ENCODE measurements at places on chromosomes 4 and X.

GRCh38 chr4:116539744-116540143 is 545.6 kb downstream of the TRAM1L1 start:
- DNase-seq: no peak

GRCh38 chr4:28248269-28248668 is 1387.6 kb downstream of the STIM2 start:
- no peak for DNase-seq

DNA sequence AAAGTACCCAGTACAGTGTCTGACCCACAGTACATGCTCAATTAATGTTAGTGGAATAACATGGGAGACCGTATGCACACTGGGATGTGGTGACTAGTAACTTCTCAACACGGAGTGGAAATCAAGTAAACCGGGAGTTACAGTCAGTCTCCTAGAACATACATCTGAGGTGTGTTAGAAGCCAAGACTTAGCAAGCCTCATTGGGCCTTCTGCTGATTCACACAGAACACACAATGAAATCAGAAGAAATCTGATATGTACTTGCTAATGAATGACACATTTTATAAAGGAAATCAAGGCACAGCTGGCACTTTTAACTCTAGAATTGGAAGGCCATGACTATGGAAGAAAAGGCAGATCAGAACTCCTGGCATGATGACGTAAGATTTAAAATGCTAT is 13.0 kb downstream of the TRAPPC2 start:
- no peak for DNase-seq

- no peak for DNase-seq
Observed at GRCh38 chrX:94424456-94424855, 750.5 kb downstream of the FAM133A start.

DNA sequence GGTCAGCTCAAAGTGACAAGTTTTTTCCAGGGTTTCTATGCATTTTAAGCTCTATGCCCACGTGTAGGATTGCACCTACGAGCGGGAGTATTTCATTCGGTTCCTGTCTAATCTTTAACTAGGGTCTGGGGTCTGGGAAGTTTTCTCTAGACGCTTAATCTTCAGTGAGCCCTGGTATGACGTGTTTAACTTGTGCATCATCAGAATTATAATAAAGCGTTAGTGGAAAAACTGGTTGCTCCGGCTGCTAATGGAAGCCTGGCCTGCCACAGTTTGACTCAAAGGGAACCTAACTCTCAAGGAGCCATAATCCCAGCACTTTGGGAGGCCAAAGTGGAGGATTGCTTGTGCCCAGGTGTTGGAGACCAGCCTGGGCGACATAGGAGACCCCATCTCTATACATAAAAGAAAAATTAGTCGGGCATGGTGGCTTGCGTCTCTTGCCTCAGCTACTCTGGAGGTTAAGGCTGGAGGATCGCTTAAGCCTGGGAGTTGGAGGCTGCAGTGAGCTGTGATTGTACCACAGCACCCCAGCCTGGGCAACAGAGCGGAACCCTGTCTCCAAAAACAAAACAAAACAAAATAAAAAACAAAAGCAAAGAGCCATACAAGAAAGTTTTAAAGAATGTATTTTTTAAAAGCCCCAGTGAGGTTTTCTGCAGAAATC is 30.2 kb downstream of the ARSD start:
- DNase-seq: no peak

DNA sequence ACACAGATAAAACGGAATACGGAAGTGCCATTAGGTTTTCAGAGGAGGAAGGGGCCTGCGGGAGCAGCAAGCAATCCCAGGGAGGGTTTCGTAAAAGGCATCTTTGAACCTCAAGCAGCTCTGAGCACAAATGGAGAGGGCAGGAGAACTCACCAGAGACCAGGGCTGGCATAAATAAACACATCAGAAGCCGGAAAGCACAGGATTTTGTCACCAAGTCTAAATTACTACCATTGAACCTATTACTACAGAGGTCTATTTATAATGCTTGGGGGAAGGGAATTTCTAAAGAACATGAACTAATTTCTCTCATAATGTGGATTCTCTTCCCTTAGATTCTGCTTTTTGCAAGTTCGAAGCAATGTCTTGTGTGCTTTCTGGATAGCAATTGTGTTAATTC is 39.6 kb upstream of the MBTPS2 start:
- no peak for DNase-seq

- DNase-seq: no peak
Observed at GRCh38 chr4:125688841-125689240, 374.1 kb downstream of the FAT4 start.

GRCh38 chrX:149157976-149158375 is 347.1 kb downstream of the IDS start:
- no peak for DNase-seq

- no peak for DNase-seq
Observed at GRCh38 chrX:67953658-67954057, 409.8 kb downstream of the AR start.

DNA sequence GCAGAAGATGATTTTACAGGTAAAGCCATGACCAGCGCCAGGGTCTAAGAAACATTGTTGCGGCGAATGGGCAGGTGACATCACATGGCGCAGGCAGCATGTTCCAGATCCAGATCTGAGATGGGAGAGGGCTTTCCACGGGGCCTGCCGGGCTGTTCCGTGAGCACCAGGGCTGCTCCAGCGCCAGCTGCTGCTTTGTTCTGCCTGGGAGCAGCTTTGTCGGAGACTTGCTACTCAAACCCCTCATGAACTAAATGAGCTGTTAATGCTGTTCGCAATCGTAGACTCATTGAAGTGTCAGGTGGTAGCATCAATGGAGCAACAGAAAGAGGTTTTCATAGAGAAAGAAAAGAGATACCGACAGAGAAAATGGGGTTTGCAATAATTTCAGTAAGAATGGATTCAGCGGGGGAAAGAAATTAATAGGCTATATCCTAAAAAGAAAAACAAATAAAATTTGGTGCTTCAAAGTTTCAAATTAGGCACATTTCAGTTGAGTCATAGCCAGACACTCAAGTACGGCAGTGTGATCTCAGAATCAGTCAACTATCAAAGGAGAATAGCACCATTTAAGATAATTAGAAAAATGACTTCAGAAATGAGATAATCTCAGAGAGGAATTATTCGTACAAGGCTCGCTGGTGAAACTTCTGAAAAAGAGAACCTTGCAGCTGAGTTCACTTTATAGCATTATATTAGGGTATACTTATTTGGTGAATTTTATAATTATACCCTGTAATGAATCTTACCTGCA is 23.9 kb downstream of the SORBS2 start:
- no peak for DNase-seq

GRCh38 chr4:93436000-93436626 is 392.4 kb upstream of the ATOH1 start:
- no peak for DNase-seq

- DNase-seq: no peak
Observed at GRCh38 chr4:19807505-19807904, 444.2 kb upstream of the SLIT2 start.

GRCh38 chr4:79685542-79685941 is 277.5 kb upstream of the GK2 start:
- DNase-seq: no peak
